ENCODE measurements at places on chromosomes 1 and 21.
A peak's percentile ranks its signal among the peaks of the same experiment; 100 is the strongest.

DNA sequence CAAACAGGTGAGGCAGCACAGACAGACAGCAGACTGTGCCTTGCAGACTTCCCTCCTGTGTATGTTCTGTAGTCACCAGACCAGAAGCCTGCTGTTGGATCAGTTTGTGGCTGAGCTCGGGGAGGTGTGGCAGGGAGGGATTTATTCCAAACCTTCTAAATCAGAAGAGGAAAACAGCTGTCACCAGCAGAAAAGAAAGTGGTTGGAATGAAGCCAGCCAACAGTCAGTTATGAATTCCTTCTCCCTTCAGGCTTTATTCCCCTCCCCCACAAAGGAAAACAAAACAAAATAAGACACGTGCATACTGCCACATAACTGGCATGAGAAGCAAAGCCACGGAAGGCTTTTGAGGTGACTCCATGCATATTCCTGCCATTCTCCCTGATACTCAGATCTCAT is 19.0 kb upstream of the PIGV start:
- DNase-seq: no peak

GRCh38 chr1:232883992-232884661 is 66.3 kb upstream of the NTPCR start:
- DNase-seq: no peak

- DNase-seq: no peak
Measured at GRCh38 chr1:106435269-106435668, 621.2 kb upstream of the PRMT6 start.

DNA sequence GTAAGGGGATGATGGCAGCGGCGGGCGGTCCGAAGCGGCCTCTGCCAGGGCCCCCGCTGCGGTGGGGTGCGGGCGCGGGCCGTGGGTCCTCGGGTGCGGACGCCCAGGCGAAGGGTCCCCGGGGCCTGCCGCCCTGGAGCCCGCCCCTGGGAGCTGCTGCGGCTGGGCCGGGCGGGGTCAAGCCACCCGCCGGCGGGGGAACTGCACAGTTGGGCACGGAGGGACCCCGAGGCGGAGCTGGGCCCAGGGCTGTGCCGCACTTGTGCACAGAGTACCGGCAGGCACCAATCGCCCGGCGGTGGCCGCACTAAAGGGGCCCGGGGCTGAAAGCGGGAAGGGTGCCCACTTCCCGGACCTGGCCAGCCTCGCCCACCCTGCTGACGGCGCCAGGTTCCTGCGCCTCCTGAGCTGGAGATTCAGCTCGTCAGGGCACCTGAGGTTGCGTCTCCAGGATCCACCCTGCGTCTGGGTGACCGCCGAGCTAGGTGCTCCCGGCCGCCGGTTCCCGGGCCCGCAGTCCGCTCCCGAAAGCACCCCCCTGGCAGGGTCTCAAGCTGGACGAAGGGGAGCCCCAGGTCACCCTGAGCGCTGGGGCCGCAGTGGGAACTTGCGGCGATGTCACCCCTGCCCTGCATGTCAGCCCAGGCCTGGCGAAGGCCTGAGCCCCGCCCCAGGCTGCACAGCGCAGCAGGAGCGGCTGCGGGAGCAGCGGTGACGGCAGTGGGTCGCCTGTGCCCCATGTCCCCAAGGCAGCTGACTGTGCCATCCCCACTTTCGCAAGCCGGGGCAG is 56.7 kb upstream of the ETV3 start:
- DNase-seq: no peak

GRCh38 chr1:247444571-247444970 is 13.3 kb downstream of the OR2B11 start:
- no peak for DNase-seq

GRCh38 chr1:76666499-76666898 is 200.8 kb upstream of the ST6GALNAC5 start:
- DNase-seq: no peak

DNA sequence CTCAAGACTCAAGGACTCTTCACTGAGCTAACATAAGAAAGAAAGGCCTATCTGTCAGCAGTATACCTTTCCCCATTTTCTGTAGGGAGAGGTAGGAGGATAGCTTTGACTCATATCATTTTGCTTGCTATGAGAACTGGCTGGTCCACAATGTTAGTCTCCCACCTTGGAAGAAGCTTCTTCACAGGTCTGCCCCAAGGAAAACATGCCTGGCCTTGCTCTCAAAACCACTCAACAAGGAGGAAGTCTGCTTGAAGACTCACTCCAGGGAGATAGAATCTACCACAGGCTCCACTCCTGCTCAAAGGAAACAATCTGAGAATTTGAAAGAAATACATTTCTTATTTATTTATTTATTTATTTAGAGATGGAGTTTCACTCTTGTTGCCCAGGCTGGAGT is 29.5 kb upstream of the LAMC1 start:
- DNase-seq: no peak

- no peak for DNase-seq
Measured at GRCh38 chr1:52706136-52706670, 8.1 kb upstream of the COA7 start.

GRCh38 chr1:203455706-203456105 is 19.9 kb upstream of the PRELP start:
- peak; percentile 49 for DNase-seq

DNA sequence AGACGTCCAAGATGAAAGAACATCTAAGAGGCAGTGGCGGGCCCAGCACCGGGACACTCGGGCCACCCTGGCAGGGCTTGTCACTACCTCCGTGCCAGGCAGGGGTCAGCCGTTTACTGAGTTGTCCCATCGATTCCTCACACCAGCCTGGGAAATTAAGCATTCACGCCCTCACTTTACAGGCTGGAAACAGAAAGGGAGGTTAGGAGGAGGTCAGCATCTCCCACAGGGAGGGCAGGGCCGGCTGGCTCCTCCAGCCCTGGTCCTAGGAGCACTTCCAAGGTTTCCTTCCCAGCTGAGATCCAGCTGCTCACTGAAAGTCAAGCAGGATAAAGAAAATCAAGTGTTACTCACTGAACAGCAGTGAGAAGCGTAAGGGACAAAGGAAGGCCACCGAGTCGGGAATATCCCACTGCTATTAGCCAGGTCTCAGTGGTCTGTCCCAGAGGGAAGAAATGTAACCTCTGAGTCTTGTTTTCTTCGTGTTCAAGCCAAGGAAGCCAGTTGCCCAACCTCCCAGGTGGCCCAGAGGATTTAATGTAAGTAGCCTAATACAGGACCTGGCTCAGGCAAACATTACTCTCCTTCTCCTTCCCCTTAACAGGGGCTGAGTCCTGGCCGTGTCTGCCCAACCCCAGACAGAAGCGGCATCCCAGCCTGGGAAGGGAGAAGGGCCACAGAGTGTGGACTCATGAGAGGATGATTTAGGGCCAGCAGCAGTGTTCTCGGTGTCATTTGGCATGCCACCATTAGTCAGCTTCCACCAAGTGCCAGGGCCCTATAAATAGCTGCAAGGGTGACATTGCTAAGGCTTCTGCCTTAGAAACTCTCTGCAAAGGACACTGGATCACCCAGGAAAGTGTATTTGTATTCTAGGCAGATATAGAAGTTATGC is 203.1 kb upstream of the GALNT2 start:
- peak; percentile 81 for DNase-seq

- DNase-seq: no peak
Measured at GRCh38 chr1:205014783-205015182, 28.2 kb upstream of the CNTN2 start.

- no peak for DNase-seq
Measured at GRCh38 chr1:15671430-15671829, 12.7 kb upstream of the PLEKHM2 start.

DNA sequence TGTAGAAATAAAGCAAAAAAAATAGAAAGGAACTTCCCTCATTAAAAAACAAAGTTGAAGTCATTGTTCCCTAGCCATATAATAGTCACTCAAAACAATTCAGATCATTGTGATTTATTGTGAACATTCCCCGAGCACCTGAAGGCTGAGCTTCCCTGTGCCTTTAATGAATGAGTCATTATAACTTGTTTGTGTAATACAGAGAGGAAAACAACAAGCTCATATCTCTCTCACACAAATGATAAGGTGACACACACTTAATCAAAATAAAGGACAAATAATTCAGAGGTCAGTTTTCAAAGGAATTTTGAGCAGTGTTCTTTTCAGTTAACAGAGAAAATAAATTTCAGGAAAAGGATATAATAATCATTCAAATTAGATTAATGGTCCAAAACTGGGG is 326.2 kb downstream of the DUSP10 start:
- no peak for DNase-seq

DNA sequence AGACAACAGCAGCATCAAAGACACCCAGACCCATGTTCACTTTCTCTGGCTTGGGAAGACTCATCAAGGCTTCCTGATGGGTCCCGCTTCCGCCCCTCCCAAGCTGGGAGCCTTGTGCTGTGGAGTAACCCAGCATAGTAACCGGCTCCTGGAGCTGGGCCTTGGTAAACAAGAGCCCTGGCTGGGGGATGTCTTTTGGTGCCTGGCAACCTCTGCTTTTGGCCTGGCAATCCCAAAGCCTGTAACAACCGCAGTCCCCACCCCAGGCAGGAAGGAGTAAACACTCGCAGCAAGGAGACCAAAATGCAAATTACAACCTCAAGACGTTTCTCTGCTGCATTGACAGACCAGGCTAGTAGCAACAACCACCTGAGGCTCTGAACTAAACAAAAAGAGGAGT is 16.9 kb upstream of the THRAP3 start:
- DNase-seq: peak; percentile 89

- peak; percentile 59 for DNase-seq
Measured at GRCh38 chr1:24714859-24715520, 30.3 kb upstream of the CLIC4 start.

GRCh38 chr1:54715493-54716298 is at the start of gene TTC4:
TTC4 (plus strand) TSS chr1:54715861; CDS start chr1:54715909, 48 bp downstream.
- DNase-seq: peak; percentile 93

DNA sequence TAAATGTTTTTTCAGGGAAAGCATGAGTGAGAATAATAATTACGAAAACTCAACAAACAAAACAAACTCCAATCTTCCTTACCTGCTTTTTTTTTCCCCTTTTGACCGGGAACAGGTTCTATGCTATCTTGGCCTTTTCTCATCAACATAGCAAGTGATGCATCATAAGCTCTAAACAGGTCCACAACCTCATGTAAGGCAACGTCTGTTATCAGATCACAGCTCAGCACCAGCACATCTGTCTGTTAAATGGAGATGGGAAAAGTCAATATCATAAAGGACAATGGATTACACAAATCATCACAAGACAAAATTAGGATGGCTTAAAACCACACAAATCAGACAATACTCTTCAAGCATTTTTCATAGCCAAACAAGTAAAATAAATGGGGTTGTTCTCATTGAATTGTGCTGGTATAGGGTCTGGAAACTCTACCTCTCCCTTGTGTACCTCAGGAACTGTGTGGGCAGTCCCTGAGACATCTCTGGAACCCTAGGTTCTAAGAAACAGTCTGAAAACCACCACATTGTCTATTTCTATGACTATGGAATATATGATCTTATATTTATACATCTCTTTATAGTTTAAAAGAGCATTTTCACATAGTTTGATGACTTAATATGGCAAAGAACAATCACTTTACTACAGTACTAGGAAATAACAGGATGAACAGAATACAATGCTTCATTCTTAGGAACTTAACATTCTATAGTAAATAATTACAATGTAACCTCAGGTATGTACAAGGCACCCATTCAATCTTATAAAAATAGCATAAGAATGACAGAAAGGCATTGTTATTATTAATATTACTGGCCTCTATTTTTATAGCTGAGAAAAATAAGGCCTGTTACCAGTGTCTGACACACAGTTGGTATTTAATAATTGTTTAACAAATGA is 44.7 kb downstream of the EIF2B3 start:
- no peak for DNase-seq

GRCh38 chr1:156895927-156896326 is 2.4 kb downstream of the PEAR1 start:
- peak; percentile 17 for DNase-seq

DNA sequence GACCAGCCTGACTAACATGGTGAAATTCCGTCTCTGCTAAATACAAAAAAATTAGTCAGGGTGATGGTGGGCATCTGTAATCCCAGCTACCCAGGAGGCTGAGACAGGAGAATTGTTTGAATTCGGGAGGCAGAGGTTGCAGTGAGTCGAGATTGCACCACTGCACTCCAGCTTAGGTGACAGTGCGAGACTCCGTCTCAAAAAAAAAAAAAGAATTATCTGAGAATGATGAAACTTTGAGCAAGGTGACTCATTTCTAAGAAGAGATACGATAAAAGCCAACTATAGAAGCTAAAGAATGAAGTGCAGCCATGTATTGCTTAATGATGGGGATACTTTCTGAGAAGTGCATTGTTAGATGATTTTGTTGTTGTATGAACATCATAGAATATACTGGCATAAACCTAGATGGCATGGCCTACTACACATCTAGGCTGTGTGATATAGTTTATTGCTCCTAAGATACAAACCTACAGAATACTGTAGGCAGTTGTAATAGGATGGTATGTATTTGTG is 64.7 kb downstream of the SNRPE start:
- no peak for DNase-seq

- DNase-seq: no peak
Measured at GRCh38 chr1:187655104-187655503, 826.4 kb downstream of the PLA2G4A start.

DNA sequence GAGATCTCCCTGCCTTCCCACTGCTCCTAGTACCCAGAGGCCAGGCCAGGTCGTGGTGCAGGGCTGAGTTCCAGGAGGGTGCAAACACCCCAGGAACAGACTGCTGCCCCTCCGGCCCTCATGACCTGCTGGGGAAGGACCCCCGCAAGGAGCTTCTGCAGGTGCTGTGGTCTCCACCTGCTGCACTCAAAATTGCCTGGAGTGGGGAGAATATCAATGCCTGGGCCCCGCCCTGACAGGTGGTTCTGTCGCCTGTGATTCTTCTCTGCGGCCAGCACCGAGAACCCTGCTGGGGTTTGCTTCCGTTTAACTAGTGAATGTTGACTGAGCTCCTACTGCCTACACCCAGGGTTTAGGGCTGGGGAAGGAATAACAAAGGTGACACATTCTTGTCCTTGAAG is 2.1 kb upstream of the TFF3 start:
- no peak for DNase-seq

DNA sequence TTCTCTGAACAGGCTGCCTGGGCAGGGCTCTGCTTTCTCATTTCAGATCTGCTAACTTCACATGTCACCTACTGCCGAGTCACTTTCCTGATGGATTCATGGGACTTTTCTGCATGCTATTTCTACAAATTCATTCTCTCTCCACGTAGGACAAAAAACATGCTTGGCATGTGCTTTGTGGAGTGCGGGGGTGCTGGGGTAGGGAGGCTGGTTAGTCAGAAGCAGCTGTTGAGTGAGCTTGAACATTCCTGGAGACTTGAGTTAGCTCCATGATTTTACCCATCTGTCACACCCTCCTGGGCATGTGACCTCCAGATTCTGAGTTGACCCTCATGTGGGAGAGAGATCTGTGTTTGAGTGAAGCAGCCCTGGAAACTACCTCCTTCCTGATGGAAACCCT is 71.4 kb downstream of the UCK2 start:
- no peak for DNase-seq

Measured in right cardiac atrium (tissue), 5 donors.